Activated CD8-positive, alpha-beta memory T cell treated with anti-CD3 and anti-CD28 coated beads for 4 hours (primary cell): ENCODE measurements at places on chromosomes 16 and 17.

DNA sequence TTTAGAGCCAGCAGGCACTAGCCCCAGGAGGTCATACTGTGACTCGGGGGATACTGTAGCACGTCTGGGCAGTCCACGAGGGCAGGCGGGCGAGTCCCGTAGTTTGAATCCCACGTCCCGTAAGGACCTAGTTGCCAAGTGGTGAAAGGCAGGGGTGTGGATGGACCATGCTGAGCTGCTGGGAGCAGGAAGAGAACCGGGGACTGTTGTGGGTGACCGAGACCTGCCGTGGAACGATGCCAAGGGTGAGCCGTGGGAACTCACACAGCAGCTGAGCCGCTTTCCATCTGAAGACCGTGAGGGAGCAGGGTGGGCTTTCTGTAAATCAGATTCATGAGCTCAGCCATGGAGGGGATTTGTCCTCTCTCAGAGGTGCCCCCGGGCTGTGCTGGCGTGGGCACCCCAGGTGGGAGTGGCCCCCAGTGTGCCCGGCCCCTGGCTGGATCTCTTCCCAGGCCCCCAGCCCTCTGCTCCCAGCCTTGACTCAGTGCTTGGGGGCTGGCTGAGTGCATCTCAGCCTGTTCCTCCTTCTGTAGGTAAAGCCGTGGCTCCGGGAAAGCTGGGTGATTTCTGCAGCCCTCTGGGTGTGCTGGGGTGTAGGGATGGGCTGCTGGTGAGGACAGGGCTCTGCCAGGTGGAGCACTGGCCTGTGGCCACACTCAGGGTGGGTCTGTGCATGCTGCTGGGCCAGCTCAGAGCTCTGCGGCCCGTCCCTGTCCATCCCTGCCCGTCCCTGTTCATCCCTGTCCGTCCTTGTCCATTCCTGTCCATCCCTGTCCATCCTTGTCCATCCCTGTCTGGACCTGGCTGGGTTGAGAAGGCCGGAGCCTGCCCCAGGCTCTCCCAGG lies 13.6 kb downstream of the ASPSCR1 start:
- no peak for DNase-seq

GRCh38 chr17:83053739-83054451 lies 25.5 kb upstream of the METRNL start:
- DNase-seq = peak; percentile 21

GRCh38 chr16:80527297-80527696 lies 13.5 kb upstream of the DYNLRB2 start:
- DNase-seq = no peak

DNA sequence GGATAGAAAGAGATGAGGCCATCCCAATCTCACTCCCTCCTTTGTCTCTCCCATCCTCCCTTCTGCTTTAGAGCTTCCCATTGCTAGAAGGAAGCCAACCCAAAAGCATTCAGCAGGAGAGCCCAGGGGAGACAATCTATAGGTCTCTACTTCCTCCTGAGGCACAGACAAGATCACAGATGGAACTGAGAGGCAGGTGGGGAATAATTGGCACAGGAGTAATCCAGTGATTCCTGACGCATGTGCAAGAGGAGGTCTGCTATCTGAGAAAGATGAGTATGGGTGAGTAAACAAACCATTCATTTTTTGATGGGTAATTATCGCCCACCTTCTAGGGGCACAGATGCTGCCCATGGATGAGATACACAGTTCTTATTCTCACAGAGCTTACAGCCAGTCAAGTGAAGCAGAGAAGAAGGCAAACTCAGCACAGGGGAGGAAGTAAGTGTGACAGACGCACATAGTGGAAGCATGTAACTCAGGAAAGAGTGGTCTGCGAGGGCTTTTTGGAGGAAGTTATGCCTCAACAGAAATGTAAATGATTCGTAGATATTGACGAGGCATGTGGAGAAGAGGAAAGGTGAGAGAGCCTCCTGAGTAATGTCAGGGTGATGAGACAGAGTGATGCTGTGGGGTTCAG lies 88.9 kb upstream of the HLF start:
- no peak for DNase-seq

DNA sequence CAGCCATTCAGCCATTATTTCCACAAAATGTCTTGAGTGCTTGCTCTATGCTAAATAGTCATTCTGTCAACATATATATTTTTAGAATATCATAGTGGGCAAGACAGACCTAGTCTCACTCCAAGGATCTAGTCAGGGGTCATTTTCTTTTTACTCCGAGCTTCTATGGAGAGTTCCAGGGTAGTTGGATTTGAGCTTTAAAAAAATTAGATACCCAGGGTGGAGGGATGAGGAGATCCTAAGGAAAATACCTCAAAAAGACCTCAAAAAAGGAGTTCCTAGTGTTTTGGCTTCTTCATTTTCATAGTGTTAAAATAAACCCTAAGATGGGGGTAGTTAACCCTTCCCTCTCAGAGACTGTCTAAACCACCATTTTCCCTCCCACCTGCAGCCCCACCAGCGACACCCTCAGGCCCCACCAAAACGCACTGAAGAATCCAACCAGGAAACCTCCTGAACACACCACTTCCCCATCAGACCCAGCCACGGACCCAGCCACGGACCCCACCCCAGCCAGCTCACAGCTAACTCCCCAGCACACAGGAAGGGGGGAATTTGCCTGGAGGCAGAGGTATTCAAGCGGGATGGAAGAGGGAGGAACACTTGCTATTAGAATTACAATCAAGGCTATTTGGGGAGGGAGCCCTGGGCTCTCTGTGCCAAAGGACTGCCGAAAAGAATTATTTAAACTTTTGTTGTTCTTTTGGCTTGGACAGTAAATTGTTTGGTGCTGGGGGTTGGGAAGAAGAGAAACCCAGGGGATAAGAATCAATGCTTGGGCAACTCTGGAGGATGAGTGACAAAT lies 2.2 kb downstream of the ETV4 start:
- no peak for DNase-seq

GRCh38 chr17:82568997-82569393 lies 49.5 kb downstream of the FOXK2 start:
- no peak for DNase-seq

GRCh38 chr17:64343833-64344637 lies 46.6 kb downstream of the PECAM1 start:
- DNase-seq = no peak

DNA sequence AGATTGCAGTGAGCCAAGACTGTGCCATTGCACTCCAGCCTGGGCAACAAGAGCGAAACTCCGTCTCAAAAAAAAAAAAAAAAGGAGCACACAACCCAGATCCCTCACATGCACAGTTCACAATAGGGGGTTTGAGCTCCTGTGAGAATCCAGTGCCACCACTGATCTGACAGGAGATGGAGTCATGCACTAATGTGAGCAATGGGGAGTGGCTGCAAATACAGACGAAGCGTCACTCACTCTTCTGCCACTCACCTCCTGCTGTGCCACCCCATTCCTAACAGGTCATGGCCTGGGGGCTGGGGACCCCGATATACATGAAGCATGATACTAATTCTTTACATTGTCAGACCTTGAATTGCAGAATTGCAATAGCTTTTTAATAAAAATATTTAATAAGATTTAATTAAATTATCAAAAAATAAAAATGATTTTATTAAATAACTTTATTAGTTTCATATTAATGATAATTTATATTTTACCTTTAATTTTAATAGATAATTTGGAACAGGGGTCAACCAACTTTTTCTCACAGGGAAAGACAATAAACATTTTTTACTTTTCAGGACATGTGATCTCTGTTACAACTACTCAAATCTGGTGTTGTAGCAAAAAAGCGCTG lies 171.4 kb downstream of the COPRS start:
- DNase-seq = no peak

DNA sequence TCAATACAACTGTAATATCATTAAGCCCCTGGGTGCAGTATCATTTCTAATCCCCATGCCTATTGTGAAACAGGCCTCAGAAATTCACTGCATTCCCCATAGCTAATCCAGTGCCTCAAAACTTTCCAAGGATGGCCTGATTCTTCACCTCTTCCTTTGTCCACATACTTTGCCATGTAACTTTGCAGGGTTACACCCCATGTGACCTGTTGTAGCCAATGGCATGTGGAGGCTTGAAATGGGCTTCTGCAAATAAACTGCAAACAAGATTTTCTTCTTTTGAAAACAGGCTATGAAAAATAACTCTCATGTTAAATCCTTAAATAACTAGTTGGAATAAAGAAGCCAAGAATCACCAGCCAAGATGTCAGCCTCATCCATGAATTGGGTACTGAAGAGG lies 35.9 kb downstream of the ABCA10 start:
- no peak for DNase-seq

- no peak for DNase-seq
These were observed 124.6 kb upstream of the TMEM97 start for GRCh38 chr17:28194382-28194781.

DNA sequence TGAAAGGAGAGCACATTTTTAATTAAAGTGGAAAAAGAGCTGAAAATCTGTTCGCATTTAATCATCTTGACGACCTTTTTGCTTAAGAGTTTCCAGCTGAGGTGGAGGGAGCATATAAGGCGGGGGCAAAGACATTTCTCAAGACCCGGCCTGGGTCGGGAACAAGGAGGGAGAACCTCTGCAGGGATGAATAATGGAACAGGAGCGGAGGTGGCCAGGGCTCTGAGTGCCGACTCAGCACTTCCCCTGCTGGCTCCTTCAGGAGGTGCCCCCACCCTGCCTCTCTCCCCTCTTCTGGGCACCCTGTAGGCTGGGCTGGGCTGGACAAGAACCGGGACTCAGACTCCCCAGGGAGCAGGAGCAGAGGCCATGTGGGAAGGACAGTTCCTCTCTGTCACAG lies 7.9 kb upstream of the NGFR start:
- DNase-seq = no peak

GRCh38 chr17:28055546-28056275 lies 13.2 kb downstream of the NLK start:
- no peak for DNase-seq

DNA sequence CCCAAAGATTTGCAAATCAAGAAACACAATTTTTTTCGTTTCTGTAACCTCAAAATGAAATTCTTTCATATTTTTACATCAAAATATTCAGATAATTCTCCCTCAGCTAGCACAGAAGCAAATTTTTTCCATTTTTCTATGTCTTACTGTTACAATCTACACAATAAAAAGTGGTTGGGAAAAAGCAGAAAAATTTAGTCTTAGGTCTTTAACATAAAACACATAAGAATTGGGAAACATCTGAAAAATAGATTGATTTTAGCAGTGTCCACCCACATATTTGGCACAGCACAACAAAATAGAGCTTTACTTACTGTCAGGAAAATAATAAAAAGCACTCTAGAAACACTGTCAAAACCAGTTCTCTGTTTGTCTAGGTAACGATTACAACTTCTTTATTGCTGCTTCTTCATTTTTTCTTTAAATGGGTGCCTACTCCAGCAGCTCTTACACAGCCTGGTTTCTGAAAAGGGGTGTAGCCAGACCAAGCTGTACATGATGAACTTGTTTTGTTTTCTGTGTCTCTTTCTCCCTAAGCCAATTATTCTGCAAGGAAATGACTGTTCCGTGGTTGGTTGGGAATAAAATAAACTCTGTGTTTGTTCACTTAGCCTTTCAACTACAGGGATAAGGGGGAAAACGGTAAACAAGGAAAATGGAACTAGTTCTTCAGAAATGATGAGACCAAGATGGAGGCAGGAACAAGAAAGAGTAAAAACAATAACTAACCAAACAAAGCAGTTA lies at the start of gene ABCA6:
Gene ABCA6, minus strand, starts transcription at position 465 of the 744 bp plus-strand sequence. CDS start 1,192 bp downstream, outside the sequence.
- DNase-seq = no peak

DNA sequence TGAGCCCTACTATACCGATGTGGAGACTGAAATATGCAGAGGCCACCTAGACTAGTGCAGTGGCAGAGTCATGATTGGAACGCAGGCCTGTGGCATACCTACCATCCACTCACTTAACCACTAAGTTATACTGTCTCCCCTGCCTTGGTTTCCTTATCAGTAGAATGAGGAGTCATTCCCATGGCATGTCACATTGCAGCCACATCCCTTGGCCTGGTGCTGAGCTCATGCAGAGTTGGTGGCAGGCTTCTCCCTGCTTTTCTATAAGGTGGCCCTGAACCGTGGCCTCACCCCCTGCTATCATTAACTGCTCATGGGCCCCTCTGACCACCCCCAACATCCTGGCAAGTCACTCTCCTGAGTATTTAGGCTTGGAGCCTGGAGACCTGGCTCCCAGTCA lies 212.5 kb downstream of the KATNIP start:
- DNase-seq = no peak

DNA sequence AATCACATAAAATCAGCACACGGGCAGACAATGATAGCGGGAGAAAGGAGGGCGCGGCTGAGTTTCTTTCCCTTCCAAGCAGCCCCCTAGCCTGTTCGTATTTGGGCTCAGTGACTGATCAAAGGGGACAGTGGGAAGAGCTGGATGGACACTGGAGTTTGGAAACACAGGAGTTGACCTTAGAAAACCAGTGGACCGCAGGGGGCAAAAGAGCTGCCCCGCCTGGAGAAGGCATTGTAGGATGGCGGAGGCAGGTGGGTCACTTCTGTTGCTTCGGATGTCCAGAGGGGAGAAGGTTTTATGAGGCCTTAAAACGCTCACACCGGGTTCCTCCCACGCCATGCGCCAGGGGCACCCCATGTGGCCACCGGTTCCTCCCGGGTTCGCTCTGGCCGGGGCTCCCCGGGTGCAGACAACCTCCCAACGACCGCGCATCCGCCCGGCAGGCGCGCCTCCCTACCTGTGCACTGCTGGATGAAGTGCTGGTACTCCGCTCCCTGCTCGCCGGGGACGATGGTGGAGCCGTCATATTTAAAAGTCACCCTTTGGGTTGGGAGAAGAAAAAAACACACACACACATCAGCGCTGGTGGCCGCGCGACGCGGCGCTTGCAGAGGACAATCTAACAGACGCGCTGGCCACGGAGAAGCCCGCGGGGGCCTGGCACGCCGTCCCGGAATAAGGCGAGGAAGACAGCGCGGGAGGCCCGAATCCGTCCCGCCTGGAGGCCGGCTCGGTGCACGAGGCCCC lies 662 bp downstream of the COTL1 start:
- no peak for DNase-seq

DNA sequence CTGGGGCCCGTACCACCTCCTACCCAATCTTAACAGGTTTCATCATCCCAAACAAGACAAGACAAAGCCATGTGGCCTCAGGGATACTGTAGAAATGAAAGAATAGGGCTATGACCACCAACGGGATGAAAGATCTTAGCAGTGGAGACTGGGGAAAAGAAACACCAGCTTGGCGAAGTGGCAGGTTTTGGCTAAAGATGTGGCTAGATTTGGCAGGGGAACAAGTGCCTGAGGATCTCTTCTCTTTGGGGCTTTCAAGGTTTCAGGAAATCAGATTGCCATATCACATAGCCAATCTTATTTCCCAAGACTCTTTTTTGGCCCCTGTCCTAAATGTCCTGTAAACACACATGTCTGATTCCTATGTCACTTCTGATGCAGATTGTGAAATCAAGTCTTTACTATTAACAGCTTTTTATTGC lies 6.9 kb downstream of the KRT24 start:
- no peak for DNase-seq

- no peak for DNase-seq
These were observed 13.7 kb downstream of the ACSM1 start for GRCh38 chr16:20683812-20684211.

- no peak for DNase-seq
These were observed 27.3 kb downstream of the GAS7 start for GRCh38 chr17:10171122-10171571.
